ENCODE measurements at places on chromosomes 5 and 9. TPM values are rescaled to one million over a fixed set of nuclear protein-coding genes. Genes with fewer than 3 reads are reported as not detected.

DNA sequence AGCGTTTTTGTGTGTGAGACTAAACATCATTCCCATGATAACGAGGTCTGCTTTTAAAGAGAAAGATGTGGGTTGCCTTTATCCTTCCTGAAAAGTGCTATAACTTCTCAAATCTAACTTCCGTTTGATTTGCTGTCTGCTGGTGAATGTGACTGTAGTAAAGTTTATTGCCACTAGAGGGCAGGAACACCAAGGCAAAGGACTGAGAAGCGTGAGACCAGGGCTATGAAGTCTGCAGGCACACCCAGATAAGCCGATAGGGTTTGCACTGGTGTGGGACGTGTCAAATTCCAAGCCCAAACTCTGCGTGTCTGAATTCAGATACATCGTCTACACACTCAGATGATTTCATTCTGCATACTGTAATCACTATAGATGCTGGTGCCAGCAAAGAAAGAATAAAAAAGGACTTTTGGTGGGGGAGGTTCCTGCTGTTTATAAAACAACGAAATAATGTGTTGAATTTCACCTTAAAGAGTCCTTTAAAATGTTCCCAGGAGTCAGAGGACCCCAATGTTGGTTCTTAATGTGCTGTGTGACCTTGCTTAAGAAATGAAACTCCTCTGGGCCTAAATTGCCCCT, 87.2 kb downstream of the PTTG1 start:
- peak; percentile 76 for DNase-seq

GRCh38 chr9:92600462-92601261, 64.9 kb upstream of the ECM2 start:
- DNase-seq, result peak; percentile 34

- DNase-seq, result no peak
These were observed 9.1 kb downstream of the MAN1B1 start for GRCh38 chr9:137095664-137096517.

DNA sequence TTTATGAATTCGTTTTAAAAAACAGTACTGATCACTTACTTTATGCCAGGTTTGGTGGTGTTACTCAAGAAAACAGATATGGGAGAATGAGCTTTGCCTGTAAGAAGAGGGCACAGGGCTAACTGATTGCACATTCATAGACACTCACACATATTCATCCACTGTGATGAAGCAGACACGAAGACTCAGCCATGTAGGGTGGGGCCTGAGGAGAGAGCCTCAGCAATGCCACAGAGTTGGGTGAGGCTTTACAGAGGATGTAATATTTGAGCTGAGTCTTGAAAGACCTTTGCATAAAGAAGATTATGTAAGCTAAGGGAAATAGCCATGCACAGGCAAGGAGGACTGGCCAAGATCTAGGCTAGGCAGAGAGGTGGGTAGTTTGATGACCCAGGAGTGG, 472.8 kb downstream of the PSAT1 start:
- DNase-seq, result no peak

- no peak for DNase-seq
These were observed 230.0 kb downstream of the AGTPBP1 start for GRCh38 chr9:85511746-85512145.

- no peak for DNase-seq
These were observed 89.1 kb downstream of the PDZD2 start for GRCh38 chr5:31728039-31728438.

DNA sequence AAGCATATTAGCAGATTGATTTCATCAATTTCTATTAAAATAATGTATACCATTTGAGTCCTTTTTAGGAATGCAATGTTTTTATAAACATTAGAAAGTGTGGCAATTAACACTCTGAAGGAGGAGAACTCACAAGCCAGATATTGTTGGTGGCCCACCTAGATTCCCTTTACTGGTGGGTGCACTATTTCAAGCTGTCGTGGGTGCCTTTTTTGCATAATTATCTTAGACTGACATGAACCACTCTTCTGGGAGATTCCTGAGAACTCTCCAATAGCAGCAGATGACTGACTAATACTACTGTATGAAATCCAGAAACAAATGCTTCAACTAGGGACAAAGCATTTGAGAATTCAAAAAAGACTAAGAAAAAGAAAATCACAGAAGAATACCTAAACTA, 526.0 kb downstream of the CDH18 start:
- DNase-seq, result no peak

- DNase-seq, result no peak
These were observed 23.0 kb downstream of the EPB41L4B start for GRCh38 chr9:109297899-109298298.

GRCh38 chr5:169347786-169348185, 46.8 kb upstream of the SLIT3 start:
- no peak for DNase-seq

GRCh38 chr5:137212471-137212870, 286.7 kb downstream of the SPOCK1 start:
- DNase-seq, result no peak

GRCh38 chr9:136026266-136026942, 65.2 kb upstream of the UBAC1 start:
- DNase-seq, result no peak

GRCh38 chr9:35662437-35662836, 2.6 kb downstream of the ARHGEF39 start:
- no peak for DNase-seq

DNA sequence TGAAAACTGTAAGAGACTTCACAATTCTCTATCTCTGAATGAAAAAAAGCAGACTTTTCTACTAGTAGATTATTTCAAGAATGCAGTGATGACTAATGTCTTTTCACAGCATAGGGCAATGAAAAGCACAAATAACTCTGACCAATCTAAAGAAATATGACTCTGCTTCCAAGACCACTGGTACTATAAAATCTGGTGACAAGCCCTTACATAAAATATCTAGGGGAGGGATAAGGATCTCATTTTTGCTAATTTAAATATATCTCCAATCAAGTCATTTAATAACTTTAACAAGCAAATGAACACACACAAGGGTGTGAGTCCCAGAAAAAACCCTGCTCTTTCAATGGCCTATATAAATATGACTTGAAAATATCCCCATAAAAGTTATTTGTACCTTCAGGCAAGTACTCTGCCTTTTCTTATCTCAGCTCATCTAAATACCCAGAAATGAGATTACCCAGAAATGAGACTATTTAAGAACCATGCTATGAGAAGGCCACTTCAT, 105.2 kb downstream of the GNAQ start:
- peak; percentile 68 for DNase-seq

DNA sequence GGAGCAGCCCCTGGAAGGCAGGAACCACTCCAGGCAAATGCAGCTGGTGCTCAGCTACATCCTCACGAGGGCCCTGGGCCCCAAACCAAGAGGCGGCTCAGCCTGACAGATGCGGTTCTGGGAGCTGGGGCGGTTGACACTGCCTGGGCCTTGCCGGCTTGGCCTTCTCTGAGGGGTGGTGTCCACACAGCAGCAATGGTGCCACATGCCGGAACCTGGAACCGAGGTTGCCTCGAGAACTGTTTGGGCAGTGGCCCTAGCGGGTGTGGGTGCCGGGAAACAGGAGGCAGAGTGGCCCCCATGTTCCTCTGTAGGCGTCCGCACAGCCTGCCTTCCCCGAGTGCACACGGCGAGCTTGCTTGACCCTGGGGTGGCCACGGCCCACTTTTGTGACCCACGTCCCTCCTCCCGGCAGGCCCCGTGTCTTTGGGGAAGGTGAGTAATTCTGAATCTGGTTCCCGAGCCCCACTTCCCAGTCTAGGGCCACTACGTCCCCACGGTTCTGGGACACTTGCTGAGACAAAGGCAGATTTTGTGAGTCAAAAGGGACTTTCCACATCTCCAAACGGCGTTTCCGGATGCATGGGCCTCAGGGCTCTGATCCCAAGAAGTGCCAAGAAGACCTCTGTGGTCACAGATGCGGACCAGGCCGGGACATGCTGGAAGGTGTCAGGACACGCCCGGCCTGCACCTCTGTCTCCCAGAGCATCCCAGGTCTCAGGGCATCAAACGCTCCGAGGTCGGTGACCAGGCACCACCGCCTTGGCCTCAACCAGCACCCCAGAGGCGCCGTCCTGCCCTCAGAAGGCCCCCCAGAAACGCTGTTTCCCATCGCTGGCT, 27.7 kb upstream of the SLC12A7 start:
- no peak for DNase-seq

DNA sequence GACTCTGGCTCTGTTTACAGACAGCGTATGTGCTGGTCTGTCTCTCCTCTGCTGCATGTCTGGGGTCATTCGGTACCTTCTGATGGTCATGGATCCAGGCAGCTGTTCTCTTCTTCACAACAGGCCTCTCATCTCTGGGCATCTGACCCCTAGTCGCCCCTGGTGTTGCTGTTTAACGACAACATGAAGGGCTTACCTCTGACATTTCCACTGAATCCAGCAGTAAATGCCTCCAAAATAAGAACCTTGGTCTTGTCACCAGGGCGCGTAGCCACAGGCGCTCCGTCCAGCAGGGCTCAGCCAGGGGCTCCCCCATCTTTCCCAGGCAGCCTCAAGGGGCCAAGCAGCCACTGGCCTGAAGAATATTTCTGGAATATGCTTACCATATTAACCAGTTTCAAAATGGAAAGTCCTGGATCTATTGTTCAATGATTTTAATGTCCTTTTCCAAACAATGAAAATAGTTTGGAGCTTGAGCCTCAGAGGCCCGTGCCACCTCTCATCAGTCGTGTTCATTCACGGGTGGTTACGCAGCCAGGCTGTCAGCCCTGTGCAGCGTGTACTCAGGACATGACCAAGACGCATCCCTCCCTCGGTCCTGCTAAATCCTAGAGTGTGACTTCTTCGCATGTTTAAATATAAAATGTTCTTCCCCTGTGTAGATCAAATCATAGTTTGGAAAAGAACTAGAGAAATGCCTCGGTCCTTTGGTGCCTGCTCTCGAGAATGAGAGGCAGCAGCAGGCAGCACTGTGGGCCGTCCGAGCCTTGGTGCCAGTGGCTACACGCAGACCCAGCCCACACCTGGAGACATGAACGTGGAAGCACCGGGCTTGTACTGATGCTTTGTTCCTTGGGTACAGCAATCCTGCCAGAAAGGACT, 30.1 kb upstream of the LRRC14B start:
- no peak for DNase-seq

GRCh38 chr5:78530342-78531096, 118.1 kb downstream of the LHFPL2 start:
- DNase-seq, result no peak

DNA sequence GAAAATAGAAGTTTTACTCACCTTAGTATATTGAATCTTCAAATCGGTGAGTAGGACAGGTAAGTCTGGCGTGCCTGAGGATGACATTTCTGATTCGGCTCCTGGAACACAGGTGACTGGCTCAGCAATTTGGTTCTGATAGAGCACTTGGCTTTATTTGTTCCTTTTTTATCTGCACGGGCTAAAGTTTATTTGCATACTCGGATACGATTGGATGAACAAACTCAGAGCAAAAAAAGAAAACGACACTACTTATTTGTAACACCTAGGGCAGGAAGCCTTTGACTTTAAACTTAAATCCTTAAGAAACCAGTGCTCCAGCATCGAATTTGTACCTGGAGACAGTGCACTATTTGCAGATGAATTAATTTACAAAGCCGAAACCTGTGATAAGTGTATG, at the start of gene ALDH1A1:
TSS of gene ALDH1A1 (minus strand) at position 140 of the 400 bp plus-strand sequence. CDS start at position 87, 53 bp downstream.
- peak; percentile 46 for DNase-seq

DNA sequence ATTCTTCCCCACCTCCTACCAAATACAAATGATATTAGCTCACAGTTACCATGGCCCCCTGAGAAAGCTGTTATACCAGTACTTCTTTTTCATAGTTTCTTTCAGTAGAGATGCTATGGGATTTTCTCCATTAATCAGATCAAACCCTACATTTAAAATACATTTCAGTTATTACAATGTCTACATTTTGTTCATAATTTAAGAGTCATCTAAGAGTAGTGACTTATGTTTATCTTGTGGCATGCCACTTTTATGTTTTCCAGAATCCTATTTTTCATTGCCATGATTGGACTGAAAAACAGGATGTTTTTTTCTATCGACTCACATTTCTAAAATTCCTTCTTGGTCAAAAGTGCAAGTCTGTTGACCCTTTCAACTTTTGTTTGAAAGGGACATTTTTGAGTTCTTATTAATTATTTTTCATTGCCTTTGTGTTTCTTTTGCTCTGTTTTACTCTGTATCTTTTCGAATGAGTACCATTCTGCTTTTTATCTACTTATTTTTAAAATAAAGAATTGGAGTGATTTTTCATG, 77.4 kb upstream of the ANXA1 start:
- peak; percentile 74 for DNase-seq

DNA sequence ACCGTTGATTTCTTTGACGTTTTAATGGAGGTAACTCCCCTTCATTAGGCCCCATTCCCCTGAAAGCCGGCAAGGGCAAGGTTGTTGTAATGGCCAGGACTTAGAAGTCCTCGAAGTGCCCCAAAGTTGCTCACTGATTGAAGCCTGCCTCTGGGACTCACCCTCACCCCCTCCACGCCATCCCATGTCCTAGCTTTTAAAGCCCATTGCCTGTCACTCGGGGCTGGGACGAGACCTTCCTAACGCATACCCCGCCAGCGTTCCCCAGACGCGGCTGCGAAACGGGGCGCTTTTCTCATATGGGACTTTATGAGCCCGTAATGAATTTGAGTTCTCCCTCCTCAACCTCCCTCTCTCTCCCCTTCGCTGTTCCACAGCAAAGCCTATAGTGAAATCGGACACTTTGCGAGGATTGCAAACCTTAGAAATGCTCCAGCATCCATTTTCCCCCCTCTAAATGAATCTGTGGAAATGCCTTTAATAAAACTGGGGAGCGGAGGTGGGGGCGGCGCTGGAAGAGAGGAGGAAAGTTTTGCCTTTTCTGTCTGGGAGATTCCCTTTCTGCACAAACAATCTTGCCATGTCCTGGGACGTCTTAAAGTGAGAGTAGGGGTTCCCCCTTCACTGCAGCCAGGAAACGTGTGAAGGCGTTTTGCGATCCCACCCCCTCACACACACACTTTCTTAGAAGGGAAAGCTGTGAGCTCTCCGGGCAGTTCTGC, 1.5 kb downstream of the PAPPA start:
- DNase-seq, result no peak

The NKD2 gene
- total RNA-seq, result 0.76 TPM

The FBP1 gene
- total RNA-seq, result 0.64 TPM

The PRSS3 gene
- 12.8 TPM for total RNA-seq

The EQTN gene
- total RNA-seq, result not detected

The MYOT gene
- not detected for total RNA-seq

The LCN10 gene
- total RNA-seq, result 0.13 TPM

The SLC36A3 gene
- not detected for total RNA-seq

The LECT2 gene
- total RNA-seq, result not detected

The GABRA1 gene
- not detected for total RNA-seq

The SLCO6A1 gene
- total RNA-seq, result not detected

The GLDC gene
- 3.4 TPM for total RNA-seq

The ANKRD55 gene
- total RNA-seq, result 3.7 TPM

The SLCO4C1 gene
- total RNA-seq, result not detected

Measured in dermis microvascular lymphatic vessel endothelial cell (primary cell).